ENCODE measurements at places on chromosomes 5 and 9.

GRCh38 chr5:140794595-140795258 is at the start of gene PCDHA2:
PCDHA2 (plus strand) TSS chr5:140794852.
- no peak for DNase-seq

- no peak for DNase-seq
Observed at GRCh38 chr9:13860019-13860418, 453.9 kb downstream of the NFIB start.

DNA sequence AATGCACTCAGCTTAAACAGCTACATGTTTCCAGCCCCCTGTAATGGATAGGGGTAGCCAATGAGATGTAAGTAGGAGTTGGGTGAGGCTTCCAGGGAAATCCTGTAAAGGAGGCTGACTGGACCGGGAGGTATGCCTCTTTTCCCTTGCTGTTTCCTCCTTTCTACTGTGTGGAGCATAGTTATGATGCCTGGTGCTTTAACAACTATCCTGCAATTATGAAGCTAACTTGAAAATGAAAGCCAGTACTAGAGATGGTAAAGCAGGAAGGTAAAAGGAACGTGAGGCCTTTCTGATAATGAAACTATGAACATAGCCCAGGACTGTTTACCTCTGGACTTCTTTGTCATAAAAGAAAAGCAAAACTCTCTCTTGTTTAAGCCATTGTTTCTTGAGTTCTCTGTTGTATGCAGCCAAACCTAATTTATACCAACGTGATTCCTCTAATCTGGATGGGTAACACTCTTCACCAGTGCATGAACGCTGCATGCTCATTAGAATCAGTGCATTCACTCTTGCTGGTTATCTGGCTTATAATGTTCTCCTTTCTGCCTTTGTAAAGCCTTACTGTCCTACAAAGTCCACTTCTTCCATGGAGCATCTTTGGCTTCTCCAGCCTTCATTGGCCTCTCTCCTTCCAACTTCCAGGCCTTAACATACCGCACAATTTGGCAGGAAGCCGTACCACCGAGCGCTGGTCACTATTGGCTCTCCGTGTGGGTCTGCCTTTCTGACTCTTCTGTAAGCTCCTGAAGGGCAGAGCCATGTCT is 8.3 kb upstream of the ARHGEF28 start:
- no peak for DNase-seq

- no peak for DNase-seq
Observed at GRCh38 chr9:116163293-116164055, 9.9 kb downstream of the PAPPA start.

- DNase-seq: no peak
Observed at GRCh38 chr9:86990290-86990689, 43.0 kb upstream of the GAS1 start.

GRCh38 chr5:162209005-162209605 is 141.5 kb downstream of the GABRG2 start:
- peak; percentile 69 for DNase-seq

DNA sequence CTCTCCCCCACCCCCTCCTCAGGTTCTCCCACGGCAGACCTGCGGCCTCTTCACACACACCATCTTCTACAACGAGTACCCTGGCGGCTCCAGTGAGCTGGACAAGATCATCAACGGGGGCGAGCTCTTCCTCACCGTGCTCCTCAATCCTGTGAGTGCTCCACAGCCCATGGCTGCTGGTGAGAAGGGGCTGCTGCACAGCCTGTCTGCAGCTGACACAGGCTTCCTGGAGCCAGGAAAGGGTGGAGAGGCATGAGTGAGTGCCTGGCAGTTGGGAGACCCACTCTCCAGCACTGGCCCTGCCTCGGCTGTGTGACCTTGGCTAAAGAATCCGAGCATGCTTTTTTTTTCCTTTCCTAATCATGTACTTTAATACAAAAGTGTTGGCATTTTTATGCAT is 31.3 kb downstream of the NDST1 start:
- DNase-seq: no peak

- DNase-seq: no peak
Observed at GRCh38 chr5:127022846-127023245, 7.5 kb downstream of the MARCHF3 start.

- DNase-seq: no peak
Observed at GRCh38 chr9:135670721-135671590, 7.8 kb downstream of the LCN9 start.

GRCh38 chr9:128117613-128118471 is 9.7 kb downstream of the PTGES2 start:
- peak; percentile 100 for DNase-seq

GRCh38 chr9:34321451-34321850 is 7.6 kb downstream of the KIF24 start:
- DNase-seq: no peak

- no peak for DNase-seq
Observed at GRCh38 chr5:73327908-73328455, 120.6 kb downstream of the FOXD1 start.

All from endothelial cell (in vitro differentiated cells).